ENCODE measurements at places on chromosomes 1 and 21.

DNA sequence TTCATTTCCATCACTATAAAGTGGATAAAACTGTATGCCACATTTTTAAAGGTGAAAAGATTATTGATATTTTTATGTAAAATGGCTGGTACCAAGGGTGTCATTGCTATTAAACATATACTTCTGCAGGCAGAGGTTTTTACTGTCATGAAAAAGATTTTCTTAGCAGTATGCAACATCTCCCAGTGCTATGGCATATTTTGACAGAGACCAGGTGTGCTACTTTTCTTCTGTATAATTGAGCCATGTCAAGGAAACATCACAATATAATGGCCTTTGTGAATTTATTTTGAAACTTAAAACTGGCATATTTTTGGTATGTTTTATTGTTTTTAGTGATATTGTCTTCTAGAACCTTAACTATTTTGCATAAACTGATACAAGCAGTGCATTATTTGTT, 216.6 kb upstream of the C1orf105 start:
- DNase-seq = no peak

GRCh38 chr1:226983247-226983991, 43.3 kb downstream of the COQ8A start:
- no peak for DNase-seq

GRCh38 chr1:107419003-107419402, 278.2 kb downstream of the NTNG1 start:
- no peak for DNase-seq

GRCh38 chr1:34272152-34272551, 95.4 kb downstream of the C1orf94 start:
- no peak for DNase-seq

DNA sequence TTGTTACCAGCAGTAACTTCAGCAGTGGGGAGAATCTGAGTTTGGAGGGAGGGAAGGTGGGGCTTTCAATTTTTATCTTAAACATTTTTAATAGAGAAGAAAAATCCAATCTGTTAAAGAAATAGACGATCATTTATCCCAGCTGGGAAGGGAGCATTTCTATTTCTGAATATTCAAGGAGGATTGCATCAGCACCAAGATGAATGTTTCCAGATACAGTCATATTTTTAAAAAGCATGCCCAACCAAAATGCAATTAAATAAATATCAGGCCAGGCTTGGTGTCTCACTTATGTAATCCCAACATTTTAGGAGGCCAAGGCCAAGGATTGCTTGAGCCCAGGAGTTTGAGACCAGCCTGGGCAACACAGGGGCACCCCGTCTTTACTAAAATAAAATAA, 1.7 kb upstream of the ATP1A4 start:
- DNase-seq = no peak

GRCh38 chr1:211939876-211940468, 95.4 kb downstream of the INTS7 start:
- DNase-seq = no peak

- DNase-seq = no peak
Measured at GRCh38 chr1:10530281-10530740, 55.6 kb downstream of the PEX14 start.

- no peak for DNase-seq
Measured at GRCh38 chr1:154745286-154745731, 124.8 kb downstream of the KCNN3 start.

GRCh38 chr1:24737368-24738117, 7.7 kb upstream of the CLIC4 start:
- no peak for DNase-seq

- DNase-seq = no peak
Measured at GRCh38 chr1:97599447-97599846, 321.4 kb downstream of the DPYD start.

DNA sequence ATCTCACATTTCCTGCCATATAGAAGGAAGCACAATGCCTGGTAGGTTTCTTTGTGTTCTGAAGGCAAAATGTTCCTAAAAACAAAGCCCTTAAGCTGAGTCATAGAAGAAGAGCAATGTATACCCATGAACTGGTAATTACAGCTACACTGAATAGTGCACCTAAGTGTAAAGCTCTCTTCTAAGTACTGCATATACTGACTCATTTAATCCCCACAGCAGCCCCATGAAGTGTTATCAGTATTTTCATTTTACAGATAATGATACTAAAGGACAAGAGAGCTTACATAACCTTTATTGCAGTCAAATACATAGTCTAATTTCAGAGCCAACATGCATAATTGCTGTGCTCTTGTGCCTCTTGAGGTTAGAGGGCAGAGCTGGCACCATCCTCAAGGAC, 239.9 kb downstream of the DPYD start:
- no peak for DNase-seq

DNA sequence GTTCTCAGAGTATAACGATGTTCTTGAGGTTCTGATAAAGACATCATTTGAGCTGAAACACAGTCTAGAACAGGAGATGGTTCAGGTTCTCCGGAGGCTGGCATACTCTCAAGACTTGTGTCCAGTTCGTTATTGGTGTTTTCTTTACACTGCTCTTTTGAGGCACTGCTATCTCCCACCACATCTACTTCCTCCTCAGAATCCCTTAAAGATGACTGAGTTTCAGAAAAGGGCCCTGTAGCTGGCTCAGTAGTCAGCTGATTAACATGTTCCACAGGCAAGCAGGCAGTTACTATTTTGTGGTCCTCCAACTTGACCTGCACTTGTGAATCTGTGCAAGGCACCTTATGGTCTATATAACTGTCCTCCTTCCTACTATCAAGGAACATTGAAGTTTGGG, 50.2 kb downstream of the ZZZ3 start:
- no peak for DNase-seq

- DNase-seq = no peak
Measured at GRCh38 chr1:180572760-180573159, 14.0 kb downstream of the OVAAL start.

GRCh38 chr1:17052641-17053040, 1.2 kb downstream of the SDHB start:
- no peak for DNase-seq

- DNase-seq = no peak
Measured at GRCh38 chr1:235339746-235340145, 11.4 kb downstream of the GGPS1 start.

DNA sequence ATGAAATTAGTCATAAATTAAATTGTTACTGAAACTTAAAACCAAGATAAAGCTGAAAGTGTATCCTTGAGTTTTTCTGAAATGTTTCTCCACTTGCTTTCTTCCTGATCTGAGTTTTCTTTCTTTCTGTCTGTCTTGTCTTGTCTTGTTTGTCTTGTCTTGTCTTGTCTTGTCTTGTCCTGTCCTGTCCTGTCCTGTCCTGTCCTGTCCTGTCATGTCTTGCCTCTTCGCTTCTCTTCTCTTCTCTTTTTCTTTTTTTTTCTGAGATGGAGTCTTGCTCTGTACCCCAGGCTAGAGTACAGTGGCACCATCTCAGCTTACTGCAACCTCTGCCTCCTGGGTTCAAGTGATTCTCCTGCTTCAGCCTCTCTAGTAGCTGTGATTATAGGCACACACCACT, 73.7 kb downstream of the ADGRL2 start:
- DNase-seq = no peak

DNA sequence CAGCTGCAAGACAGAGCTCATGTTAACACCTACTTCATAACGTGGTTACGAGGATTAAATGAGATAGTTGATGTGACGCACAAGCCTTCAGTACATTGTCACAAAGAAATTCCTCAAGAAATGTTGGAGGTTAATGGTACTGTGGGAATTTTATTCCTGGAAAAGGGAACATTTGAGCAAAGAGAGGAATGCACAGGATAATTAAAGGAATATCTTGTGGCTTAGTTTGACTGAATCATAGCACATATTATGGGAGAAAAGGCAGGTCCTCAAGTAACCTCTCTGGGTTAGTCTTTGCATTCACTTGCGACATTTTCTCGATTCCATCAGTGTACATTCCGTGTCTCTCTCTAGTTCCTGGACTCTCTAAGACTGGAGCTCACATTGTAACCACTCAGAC, 300.2 kb upstream of the DUSP10 start:
- DNase-seq = no peak

- no peak for DNase-seq
Measured at GRCh38 chr1:97308131-97308530, 586.5 kb downstream of the PTBP2 start.

DNA sequence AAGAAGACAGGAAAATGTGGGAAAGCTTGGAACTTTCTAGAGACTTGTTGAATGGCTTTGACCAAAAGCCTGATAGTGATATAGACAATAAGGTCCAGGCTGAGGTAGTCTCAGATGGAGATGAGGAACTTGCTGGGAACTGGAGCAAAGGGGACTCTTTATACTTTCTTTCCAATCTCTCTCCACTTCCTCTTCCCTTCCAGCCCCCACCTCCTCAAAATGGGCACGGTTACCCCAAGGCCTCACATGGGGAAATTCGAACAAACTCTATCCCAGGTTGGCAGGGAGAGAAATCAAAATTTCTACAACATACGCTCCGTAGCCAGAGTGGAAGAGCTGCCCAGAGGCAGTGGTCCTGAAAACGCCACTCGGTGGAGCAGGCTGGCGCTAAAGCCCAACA, 15.2 kb downstream of the PPT1 start:
- no peak for DNase-seq

Data from NCI-H2171 (cell line).